ENCODE measurements at places on chromosomes 3 and 15.

DNA sequence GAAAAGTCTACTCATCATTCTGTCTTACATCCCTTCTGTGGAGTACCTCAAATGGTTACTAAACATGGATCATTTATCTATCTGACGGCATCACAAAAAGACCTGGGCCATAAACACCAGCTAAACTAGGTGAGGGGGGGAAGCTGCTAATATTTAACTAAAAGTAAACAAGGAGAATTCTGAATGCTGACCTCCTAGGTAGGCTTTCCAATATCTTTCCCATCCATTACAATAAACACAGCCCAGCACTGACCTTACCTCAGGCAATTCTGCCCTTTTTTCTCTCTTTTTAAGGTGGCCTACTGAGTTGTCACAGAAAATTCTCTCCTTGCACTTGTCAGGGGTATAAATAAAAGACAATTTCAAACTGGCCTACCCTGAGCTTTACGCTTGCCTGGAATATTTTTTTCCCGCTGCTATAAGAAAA lies 33.1 kb downstream of the USF3 start:
- DNase-seq: no peak

DNA sequence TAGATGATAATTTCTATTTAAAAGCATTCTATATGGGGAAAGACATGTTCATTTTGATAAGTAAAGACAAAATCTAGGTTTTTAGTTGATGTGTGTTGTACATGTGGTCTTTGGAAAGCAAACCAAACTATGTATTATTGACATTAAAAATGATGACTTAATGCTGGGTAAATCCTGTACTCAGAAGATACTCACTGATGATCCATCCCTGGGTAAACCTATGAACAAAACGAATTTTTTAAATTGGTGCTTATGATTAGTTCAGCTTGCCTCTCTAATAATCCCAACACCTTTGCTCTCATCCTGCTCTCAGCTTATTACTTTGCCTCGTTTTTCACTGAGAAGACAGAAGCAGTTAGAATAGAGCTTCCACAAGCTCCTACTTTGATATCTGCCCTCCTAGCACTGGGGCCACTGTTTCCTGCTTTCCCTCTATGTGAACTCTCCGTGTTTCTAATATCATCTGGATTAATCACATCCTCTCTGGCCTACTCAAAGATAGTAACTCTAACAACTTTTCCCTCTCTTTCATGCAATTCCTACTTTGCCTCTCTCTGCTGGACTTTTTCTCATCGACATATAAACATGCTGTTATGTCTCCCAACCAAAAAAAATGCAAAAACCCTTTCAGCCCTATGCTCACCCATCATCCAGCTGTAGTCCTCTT lies 29.3 kb downstream of the RARRES1 start:
- DNase-seq: no peak

DNA sequence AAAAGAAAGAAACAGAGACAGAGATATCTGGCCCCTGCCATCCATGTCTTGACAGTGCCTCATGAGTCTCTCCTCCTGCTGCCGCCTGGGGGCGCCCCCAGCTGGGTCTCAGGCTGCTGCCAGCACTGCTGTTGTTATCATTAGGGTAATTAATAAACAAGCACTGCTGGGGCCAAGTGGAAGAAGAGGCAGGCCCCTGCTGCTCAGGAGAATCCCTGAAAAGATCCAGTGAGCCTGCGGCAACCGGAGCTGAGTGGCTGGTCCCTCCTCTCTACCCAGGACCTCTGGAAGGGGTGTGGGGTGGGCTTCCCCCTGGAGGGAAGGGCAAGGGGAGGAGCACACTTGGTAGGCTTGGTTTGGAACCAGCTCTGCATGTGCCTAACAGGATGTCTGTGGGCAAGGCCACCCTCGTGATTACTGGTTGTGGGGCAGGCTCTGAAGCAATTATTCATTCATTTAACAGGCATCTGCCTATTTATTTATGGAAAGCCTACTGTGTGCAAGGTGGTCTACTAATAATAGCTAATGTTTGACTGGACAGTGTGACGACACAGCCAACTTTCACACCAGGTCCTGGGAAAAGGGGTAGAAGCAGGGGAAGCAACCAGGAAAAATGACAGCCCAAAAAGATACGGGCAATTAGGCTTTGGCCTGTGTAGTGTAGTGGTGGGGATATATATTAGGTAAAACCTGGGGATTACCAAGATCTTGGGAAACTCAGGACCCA lies 1.2 kb upstream of the TYRO3 start:
- peak; percentile 48 for DNase-seq

- no peak for DNase-seq
These were observed 29.5 kb downstream of the BOC start for GRCh38 chr3:113240841-113241240.

DNA sequence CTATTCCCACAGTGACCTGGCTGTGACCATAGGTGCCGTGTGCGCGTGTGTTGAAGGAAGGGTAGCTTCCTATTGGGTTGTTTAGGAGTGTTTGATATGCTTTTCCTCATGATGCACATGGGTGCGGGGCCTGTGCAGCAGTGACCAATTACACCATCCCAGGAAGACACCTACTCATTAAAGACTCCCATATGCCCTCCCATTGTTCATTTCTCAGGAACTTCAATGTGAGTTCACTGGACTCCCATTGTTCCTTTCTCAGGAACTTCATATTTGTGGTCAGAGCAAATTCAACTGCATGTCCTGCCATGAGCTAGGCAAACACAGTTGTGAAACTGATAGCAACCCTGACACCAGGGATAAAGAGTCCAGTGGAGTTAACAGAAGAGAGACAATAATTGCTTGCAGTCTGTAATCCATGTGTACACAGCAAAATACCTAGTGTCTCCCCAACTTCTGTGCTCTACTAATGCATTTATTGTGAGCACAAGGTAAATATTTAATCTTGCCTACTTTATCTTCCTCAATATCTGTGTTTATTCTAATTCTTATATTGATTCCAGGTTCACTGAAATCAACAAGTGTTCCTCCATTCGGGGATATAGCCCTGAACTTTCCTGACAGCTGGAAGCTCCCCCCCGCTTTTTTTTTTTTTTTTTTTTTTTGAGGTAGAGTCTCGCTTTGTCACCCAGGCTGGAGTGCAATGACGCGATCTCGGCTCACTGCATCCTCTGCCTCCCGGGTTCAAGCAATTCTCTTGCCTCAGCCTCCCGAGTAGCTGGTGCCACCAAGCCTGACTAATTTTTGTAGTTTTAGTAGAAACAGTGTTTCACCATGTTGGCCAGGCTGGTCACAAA lies 57.5 kb upstream of the GCNT3 start:
- peak; percentile 47 for DNase-seq

GRCh38 chr15:63466378-63467192 lies 37.8 kb upstream of the USP3 start:
- DNase-seq: peak; percentile 48

DNA sequence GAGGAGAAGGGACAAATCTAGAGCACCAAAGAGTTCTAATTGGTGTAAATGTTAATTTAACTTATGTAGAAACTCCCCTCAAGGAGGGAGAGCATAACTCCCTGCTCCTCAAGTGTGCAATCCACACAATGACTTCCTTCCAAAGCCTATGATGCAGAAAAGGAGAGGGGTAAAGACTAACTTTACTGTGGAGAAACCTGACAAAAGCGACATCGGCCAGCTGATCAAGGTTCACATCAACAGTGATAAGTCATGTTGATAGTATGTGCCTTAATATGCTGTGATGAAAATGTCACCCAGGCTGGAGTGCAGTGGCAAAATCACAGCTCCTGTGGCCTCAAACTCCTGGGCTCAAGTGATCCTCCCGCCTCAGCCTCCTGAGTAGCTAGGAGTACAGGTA lies 76.5 kb downstream of the TFDP2 start:
- DNase-seq: no peak

GRCh38 chr3:53169045-53169831 lies 8.2 kb downstream of the PRKCD start:
- DNase-seq: no peak

Data from NCI-H774 (cell line).